Ascending aorta (tissue), 2 donors: ENCODE measurements at places on chromosomes 4 and X.

- no peak for DNase-seq
Measured at GRCh38 chr4:30714408-30715031, 5.6 kb upstream of the PCDH7 start.

DNA sequence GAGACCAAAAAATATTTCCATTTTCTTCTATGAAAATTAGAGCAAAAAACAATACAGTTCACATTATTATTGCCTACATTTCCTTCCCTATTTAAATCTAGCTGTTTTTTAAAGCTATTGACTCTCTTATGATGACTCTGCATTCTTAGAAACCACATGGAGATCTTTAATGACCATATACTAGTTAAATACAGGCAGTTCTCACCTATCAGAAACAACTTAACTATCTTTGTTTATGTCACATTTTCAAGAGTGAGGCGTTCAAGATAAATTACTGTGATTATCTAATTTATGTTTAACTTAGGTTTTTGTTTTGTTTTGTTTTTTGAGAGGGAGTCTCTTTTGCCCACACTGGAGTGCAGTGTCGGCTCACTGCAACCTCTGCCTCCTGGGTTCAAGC is 3.0 kb downstream of the CISD2 start:
- no peak for DNase-seq

DNA sequence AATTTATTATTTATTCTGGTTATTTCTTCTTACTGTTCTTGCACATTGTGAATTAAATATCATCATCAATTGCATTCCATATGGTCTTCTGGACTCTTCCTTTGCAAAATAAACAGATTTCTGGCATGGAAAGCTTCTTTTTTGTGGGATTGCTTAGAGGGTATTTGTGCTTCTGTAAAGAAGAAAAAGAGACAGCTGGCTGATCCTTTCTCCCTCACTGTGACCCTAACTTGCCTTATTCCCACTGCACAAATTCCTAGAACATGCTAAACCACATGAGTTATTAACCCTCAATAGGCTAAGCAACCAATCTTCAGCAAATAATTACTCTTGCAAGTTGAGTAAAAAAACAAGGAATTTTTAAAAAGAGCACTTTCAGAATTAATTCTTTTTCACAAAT is 23.8 kb upstream of the LRCH2 start:
- DNase-seq: no peak

- DNase-seq: no peak
Measured at GRCh38 chr4:22482250-22483127, 33.4 kb downstream of the ADGRA3 start.

- no peak for DNase-seq
Measured at GRCh38 chrX:20711366-20711765, 444.7 kb upstream of the RPS6KA3 start.

- DNase-seq: no peak
Measured at GRCh38 chrX:122196343-122196742, 987.7 kb upstream of the GRIA3 start.

GRCh38 chr4:6767386-6767747 is 15.2 kb upstream of the KIAA0232 start:
- no peak for DNase-seq

- DNase-seq: no peak
Measured at GRCh38 chr4:113113151-113113550, 63.7 kb downstream of the ANK2 start.

DNA sequence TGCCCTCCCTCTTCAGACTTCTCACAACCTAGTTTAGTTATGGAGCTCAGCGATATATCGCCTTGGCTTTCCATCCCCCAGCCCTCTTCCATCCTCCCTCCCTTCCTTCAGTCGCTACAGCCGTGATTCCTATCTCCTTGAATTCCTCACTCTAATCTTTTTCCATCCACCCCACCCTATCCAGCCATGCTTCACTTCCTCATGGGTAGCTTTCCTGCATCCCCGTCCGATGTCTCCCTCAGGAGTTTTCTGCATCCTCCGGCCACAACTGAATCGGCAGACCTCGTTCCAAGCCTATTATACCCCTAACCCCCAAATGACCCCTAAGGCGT is 456 bp downstream of the SNX12 start:
- no peak for DNase-seq

- no peak for DNase-seq
Measured at GRCh38 chr4:65667506-65668041, 2.7 kb downstream of the EPHA5 start.

GRCh38 chr4:12458621-12459020 is 1025.5 kb downstream of the RAB28 start:
- no peak for DNase-seq

- no peak for DNase-seq
Measured at GRCh38 chr4:40550948-40551462, 78.7 kb downstream of the RBM47 start.

DNA sequence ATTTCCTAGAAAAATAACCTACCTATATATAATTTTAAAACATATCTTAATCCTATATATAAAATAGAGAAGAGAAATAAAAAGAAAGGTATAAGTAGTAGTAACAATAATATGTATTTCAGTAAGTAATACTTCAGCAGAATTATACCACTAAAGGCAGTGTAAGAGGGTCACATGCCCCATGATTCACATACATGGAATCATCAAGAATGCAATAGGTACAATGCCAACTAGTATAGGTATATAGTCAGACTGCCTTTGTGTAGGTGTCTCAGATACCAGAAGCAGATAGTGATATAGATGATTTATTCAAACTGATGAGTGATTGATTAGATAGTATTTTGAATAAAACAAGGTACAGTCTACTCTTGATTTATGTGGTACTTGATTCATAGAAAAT is 9.4 kb downstream of the AIMP1 start:
- DNase-seq: no peak

DNA sequence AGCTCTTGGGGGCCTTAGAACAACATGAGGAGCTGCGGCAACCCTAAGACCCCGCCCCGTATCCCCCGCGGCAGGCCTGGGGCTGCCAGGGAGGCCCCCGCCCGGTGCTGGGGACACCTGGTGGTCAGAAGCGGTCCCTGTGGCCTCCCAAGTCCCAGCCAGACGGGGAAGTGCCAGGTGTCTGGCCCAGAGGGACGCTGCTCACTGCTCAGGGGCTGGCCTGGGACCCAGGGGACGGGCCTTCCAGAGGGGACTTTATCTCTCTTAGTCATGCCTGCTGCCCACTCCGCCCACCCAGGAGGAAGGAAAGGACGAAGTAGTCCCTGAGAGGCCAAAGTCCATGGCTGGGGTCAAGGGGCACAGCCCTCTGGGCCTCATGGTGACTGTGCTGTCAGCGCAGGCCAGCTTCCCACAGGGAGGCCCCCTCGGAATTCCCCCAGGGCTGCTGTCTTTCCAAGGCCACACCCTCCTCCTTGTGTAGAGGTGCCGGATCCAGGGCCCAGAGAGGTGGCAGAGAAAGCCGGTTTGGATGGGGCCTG is 31.0 kb upstream of the HTRA3 start:
- DNase-seq: no peak

DNA sequence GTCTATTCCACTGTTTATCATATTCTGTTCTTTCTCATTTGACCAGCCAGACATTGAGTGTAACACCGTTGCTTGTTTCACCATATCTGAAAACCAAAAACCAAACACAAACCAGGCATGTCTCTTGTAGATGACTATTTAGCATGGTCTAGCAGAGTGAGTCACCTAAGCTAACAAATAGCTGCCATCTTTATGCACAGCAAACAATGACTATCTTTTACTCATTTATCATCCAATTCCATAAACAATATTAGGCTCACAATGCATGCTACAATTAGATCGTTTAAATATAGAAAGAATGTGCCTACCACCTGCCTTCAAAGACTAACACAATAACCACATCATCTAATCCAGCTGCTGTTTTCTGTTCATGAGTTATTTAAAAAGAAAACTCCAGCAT is 495.4 kb downstream of the PCDH19 start:
- no peak for DNase-seq

GRCh38 chr4:83112231-83112630 is 2.3 kb downstream of the PLAC8 start:
- no peak for DNase-seq

DNA sequence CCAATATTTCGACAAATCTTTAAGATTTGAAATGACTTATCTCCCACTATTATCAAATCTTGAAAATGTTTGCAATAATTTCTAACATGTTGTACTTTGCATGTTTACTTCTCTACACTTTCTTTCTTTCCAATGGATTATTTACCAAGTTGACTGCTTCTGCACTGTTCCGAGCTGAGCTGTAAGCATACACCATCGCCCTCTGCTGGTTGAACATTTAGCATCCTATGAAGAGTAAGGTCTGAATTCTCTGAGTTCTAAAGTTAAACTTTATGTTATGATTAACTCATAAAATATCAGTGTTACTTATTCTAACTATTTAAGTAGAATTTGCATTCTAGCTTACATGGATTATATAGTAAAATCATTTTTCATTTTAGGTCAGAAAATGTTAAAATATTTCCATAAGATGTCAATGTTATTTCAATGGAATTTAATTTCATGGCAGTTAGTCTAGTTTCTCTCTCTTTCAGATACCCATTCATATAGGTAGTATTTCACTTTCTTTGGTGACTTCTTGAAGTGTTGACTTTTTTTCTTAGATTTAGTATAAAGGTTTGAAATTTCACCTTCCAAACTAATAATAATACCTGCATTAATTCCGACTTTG is 137.4 kb downstream of the DKK2 start:
- DNase-seq: no peak

- DNase-seq: no peak
Measured at GRCh38 chr4:3636646-3637320, 104.6 kb upstream of the LRPAP1 start.

DNA sequence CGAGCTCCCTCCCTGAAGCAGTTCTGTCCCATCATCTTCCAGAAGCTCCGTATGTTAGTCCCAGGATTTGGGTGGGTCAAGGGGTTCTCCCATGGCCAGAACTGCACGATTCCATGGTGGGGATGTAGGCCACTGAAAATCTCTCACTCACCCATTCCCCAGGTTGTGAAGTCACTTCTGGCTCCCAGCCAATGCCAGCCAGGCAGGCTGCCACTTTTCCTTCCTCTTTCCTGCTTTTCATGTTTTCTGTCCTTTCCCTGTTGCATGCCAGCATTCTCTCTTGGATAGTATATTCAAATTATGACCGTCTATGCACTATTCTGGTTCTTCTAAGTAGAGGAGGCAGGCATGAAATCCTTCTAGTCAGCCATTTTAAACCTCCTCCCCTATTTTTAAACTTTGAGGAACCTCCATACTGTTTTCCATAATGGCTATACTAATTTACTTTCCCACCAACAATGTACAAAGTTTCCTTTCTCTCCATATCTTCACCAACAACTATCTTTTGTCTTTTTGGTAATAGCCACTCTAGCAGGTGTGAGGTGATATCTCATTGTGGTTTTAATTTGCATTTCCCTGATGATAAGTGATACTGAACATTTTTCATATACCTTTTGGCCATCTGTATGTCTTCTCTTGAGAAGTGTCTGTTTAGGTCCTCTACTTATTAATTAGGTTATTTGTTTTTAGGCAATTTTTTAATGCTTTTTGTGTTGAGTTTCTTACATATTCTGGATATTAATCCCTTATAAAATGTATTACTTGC is 182.1 kb upstream of the TET2 start:
- DNase-seq: no peak

- no peak for DNase-seq
Measured at GRCh38 chrX:147917700-147918695, 6.3 kb downstream of the FMR1 start.

GRCh38 chr4:61841714-61842113 is 641.6 kb downstream of the ADGRL3 start:
- no peak for DNase-seq

DNA sequence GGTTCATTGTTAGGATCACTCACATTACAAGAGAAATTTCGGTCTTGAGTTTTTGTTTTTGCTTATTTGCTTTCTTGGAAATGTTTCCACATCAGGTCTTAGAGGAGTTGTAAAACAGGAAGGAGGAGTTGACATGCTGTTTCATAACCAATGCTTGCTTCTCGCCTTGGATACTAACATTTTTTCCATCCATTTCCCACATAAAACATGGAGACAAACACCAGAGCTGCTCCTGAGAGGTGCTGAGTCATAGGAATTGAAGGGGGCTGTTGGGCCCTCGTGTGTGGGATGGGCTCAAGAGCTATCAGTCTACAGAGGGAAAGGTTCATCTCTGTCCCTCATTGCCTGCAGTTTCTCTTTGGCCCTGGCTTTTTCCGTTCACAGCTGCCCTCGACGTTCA is 29.9 kb downstream of the TBL1X start:
- no peak for DNase-seq

- no peak for DNase-seq
Measured at GRCh38 chr4:93359586-93359985, 469.0 kb upstream of the ATOH1 start.

DNA sequence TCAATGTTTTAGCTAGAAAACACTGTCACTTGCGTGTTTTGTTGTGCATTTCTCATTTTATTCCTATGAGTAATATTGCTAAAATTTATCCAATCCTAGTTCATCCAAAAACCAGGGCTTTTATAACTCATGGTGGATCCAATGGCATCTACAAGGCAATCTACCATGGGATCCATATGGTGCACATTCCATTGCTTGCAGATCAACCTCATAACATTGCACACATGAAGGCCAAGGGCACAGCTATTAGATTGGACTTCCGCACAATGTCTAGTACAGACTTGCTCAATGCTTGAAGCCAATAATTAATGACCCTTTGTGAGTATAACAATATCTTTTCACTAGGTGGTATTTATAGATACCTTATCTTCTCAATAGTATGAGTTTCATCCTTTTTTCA is 57.2 kb upstream of the UGT2B7 start:
- no peak for DNase-seq

- no peak for DNase-seq
Measured at GRCh38 chr4:175789647-175790046, 22.4 kb downstream of the GPM6A start.

DNA sequence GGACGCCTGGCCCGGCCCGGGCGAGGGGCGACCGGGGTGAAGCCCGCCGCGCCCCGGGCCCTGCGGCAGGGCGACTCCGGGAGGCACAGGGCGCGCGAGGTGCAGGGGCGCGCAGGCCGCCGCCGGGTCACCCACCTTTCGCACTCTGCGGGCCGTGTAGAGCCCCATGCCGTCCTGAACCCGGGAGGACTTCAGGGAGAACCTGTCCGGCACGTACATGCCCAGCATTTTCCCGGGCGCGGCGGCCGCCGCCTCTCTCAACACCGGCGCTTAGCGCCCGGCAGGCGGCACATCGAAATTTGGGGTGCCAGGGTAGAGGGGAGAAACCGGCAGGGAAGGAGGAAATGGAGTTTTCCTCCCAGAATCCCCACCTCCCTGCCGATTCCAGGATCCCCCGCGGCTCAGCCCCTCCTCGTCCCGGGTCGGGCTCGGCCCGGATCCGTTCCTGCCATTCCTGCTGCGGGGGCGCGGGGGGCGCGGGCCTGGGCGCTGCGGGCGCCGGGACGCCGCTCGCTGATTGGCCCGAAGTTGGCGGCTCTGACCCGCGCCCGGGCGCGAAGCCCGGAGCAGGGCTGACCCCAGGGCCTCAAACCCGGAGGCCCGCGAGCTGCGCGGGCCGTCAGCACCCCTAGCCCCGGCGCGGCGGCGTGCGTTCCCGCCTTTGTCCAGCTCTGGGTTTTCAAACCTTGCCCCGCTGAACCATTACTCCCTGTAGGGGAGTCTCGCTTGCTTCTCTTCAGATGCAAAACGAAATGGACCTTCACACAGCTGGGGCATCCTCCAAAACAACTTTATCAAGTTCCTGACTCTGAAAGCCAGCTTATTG is at the start of gene PRDM5:
Gene PRDM5 (minus strand): TSS at position 346 of the 826 bp plus-strand sequence. CDS start 118 bp downstream, at position 228.
- peak; percentile 69 for DNase-seq

- DNase-seq: no peak
Measured at GRCh38 chr4:180675359-180675650, 1567.9 kb upstream of the TENM3 start.

GRCh38 chrX:11472381-11472780 is 179.2 kb downstream of the AMELX start:
- DNase-seq: no peak
